ENCODE measurements at places on chromosomes 4 and X.

DNA sequence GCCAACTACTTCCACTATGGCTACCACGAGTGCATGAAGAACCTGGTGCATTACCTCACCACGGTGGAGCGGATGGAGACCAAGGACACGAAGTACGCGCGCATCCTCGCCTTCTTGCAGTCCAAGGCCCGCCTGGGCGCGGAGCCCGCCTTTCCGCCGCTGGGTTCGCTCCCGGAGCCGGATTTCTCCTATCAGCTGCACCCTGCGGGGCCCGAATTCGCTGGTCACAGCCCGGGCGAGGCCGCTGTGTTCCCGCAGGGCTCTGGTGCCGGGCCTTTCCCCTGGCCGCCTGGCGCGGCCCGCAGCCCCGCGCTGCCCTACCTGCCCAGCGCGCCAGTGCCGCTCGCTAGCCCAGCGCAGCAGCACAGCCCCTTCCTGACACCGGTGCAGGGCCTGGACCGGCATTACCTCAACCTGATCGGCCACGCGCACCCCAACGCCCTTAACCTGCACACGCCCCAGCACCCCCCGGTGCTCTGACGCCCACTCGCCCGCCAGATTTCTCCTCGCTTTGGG, 2.1 kb downstream of the HELT start:
- no peak for DNase-seq

- DNase-seq, result no peak
These were observed 649.6 kb upstream of the NDST4 start for GRCh38 chr4:115763051-115763450.

- DNase-seq, result peak; percentile 12
These were observed 660.3 kb upstream of the PITX2 start for GRCh38 chr4:111283066-111283677.

DNA sequence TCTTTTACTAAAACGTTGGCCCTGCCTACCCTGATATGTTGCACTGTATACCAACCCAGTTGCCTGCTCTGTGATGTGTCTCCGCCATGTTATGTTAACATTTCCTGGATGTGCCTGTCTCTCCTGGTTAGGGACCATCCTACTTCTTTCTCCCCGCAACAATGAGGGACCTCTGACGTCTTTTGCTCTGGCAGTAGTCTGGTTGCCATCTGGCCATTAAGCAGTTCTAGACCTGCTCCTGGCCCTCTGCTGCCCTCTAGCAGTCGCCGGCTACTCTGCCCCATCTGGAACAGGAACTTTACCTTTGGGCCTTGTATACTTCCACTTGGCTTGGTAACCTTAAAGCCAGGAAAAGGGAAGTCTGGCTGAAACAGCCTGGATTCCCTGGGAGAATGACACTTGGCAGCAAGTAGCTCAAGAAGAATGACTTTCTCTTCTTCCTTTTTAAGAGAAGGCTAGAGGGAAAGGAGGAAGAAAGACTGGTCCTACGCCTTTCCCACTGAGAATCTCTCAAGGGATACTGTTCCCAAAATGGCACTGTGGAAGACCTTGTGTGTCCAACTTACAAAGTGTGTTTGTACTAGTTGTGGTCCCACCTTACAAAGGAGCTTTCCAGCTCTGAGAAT, 63.5 kb downstream of the GPC3 start:
- DNase-seq, result no peak

GRCh38 chr4:2489841-2490552, 21.1 kb downstream of the RNF4 start:
- DNase-seq, result no peak

DNA sequence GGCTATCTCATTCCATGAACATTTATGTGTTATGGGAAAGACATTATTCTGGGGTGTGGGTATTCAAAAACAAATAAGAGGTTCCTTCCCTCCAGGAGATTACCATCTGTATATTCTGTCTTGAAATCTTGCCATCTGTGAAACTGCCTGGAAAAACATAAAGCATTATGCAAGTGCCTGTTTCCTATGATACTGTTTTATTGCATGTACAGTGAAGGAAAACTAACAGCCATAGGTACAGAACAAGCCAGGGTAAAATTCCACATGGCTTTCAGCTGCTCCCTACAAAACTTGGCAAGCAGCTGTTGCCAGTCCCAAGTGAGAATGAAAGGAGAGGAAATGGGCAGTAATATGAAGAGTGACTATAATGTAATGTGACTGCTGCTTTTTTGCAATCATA, 136.0 kb downstream of the GUCY2F start:
- no peak for DNase-seq

GRCh38 chr4:61500883-61501282, 300.8 kb downstream of the ADGRL3 start:
- no peak for DNase-seq

DNA sequence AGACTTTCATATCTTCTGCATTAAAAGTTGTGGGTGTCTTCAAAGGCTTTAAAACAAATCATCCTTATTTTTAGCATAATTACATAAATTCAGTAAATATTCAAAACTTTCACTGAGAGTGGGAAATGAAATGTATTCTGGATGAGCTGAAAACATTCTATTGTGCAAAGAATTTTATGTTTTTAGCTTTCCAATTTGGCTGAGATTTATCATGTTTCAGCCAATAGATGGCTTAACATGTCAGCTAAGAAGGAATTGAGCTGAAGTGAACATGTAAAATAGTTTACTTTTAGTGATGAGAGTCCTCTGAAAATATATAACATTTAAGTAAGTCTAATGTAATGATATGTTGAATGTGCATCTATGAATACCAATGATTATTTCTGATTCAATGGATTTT, 213.5 kb upstream of the GIMD1 start:
- DNase-seq, result no peak

GRCh38 chr4:169841776-169842175, 84.0 kb upstream of the HPF1 start:
- DNase-seq, result no peak

GRCh38 chr4:116001291-116001690, 887.9 kb upstream of the NDST4 start:
- no peak for DNase-seq

DNA sequence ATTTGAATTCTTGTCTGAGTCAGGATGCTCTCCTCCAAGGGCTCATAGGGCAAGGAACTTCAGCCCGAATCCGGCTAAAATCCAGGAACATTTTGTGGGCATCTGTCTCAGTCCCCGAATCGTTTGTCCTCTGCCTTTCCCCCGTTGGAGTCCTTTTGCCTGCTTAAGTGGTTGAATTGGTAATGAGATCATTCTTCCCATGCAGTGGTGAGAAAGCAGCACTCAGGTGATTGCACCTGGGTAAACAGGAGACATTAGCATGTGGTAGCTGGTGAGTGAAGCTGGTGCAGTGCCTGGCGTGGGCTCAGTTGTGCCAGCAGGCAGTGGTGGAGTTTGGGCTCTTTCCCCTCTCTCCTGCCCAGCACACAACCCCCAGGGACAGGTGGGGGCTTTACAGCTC, 61.9 kb upstream of the MTM1 start:
- DNase-seq, result no peak

GRCh38 chr4:171759274-171759673, 53.9 kb upstream of the GALNTL6 start:
- no peak for DNase-seq

DNA sequence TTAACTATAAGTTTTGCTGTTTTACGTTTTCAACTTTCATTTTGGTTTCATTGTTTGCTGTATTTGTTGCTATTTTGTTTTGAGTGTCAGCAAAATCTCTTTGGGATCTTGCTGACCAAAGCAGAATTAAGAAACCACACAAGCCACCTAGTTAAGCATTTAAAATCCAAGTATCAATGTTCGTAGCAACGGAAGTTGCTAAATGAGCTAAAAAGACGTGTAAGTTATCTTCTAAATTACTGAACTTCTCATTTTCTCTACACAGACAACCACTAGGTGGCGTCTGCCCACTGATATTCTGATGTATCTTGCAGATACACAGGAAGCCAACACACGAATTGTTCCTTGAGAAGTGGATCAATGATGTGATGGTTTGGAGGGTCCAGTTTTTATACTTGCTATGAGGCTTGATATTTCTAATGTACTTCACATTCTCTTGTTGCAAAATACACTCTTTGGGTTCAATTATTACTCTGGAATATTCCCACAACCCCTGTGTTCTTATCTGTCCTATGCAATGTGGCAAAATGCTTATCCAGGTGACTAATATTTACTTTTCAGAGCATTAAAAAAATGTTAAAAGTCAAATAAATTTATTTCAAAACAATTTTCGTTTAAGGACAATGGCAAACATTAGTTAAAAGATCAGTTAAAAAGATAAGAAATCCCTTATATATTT, 250.5 kb downstream of the TECRL start:
- DNase-seq, result peak; percentile 42

GRCh38 chrX:118552121-118552900, 56.7 kb downstream of the DOCK11 start:
- DNase-seq, result peak; percentile 6

GRCh38 chr4:23934915-23935314, 45.1 kb upstream of the PPARGC1A start:
- peak; percentile 90 for DNase-seq

- peak; percentile 5 for DNase-seq
These were observed 60.2 kb upstream of the PGAM4 start for GRCh38 chrX:78029663-78030062.

DNA sequence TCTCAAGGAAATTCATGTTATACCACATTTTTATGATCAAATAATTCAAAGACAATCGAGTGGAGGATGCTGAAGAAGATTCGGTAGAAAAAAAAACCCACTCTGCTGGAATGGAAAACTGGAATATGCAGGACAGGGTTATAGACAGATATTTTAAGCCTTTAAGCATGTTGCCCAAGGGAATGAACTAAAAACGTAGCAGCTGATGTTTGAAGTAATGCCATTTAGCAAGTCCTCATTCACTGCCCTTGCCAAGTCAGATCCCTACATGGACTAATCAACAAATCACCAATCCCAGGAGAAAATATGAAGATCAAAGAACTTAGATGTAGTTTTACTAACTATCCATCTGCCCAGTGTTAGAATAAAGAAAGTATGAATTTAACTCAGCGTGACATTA, 75.6 kb upstream of the ETNPPL start:
- DNase-seq, result no peak

GRCh38 chr4:72997409-72997808, 72.1 kb downstream of the COX18 start:
- DNase-seq, result peak; percentile 49

GRCh38 chr4:3792813-3793212, 26.6 kb downstream of the ADRA2C start:
- DNase-seq, result no peak

Data from RCC 7860 (cell line).